ENCODE measurements at places on chromosomes 3 and 15.

DNA sequence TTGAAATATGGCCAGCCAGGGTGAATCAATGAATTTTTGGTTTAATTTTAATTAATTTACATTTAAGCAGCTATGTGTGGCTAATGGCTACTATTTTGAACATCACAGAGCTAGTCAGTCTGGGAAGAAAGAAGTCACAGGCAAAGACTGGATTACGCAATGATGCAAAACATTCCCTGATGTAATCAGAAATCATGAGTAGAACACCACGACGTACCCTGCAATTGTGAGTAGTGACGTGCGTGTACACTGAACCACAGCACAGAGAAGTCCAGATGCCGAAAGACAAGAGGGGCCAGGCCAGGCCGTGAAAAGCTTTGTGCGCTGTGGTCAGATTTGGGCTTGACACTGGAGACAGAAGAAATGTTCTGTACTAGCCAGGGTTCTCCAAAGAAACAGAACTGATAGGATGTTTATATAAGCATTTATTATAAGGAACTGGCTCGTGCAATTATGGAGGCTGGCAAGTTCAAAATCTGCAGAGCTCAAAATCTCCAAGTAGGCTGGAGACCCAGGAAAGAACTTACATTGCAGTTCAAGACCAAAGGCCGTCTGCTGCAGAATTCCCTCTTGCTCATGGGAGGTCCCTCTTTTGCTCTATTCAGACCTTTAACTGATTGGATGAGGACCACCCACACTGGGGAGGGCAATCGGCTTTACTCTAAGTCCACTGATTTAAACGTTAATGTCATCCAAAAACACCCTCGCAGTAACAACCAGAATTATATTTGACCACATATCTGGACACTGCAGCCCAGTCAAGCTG, 44.6 kb downstream of the SH3BP5 start:
- DNase-seq = no peak

GRCh38 chr3:128932516-128933212, 53.2 kb downstream of the ACAD9 start:
- no peak for DNase-seq

DNA sequence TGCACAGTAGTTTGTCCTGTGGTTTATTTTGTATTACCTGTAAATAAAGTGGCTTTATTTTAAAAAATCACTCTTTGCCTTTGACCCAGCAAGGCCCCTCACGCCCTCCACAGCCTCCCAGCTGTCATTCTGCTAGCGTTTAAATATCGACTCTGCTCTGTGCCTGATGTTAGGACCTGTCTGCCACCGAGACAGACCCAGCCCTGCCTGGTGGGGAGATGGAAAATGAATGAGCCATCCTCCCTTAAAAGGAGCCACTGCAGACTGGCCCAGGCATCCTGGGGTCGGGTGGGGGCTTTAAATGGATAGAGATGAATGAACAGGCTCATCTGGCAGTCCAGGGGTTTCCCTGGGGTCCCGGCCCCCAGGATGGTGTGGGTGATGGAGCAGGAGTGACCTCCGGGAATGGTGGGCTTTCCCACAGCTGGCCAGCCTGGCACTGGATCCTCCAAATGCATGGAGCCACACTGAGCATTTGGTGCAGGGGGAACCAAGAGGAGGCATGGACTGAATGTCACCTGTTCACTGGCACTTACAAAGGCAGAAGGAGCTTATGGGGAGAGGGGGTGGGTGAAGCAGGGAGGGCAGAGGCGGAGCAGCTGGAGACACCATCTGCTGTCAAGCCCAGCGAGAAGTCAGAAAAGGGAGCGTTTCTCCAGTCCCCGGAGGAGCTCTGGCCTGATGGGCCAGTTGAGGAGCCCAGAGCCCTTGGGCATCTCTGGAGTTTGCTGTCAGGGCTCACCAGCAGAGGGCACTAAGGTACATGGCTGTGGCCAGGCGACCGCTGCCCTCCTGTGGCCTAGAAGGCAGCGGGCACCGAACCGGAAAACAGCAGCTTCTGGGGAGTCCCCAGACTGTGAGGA, 11.9 kb downstream of the GRM2 start:
- DNase-seq = peak; percentile 87

DNA sequence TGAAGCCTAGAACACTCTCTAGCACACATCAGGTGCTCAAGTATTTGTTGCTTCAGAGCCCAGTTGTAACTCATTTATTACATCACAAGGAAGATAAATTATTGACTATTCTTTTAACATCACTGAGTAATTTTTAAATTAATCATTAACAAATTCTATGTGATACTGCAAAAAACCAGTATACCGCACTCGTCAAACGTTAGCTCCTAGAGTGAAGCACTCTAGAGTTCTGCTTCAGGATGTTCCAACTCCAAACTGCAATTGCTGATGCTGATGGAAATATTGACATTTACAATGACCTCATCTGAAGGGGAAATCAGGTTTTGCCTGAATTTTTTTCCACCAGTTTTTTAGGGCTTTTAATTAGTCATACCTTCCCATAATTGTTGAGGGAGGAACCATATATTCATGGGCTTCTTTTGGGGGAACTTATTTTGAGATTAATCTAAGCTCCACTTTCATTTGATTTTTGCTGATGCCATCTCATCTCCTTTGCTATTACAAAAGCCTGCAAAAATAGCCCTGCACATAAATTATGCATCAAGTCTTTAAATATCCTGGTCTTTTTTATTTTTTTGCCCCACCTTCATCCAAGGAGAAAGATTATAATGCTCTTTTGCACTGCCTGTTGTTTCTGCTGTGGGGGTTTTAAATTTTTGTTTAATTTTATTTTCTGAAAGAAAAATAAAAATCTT, 123.0 kb upstream of the STAC start:
- DNase-seq = no peak

DNA sequence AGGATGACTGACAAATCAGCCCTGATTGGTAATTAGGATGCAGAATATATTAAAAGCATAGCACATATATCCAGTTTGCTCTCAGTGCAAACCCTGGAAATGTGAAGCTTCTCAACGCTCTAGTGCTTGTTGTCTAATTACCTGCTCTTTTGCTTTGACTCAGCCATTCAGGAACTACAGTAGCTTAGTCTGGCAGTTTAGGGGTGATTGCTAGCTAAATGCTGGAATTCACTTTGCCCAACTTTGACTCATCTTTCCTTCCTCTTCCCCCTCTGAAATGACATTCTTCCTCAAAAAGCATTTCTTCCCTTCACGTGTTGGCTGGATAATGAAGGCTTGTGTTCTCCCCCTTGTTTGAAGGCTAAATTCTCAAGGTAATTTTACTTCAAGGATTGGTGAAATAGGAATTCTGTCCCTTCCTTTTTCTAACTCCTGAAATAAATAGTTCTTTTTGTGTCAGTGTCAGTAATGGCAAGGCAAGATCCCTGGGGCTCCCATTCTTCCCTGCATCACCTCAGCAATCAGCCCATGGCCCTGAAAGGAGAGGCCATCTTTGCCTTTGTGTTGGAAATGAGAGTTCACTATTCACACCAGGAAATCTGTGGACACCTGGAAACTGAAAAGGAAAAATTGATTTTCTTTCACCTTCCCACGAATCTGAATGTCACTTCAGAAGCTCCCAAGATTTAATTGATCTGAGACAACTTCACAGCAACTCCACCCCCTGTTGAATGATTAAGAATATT, 103.6 kb downstream of the ECT2 start:
- DNase-seq = no peak

Data from RPMI8226 (cell line).